Esophagus squamous epithelium (tissue), 5 donors: ENCODE measurements at places on chromosomes 11 and 22.

GRCh38 chr11:4882543-4882942 lies 843 bp downstream of the OR51T1 start:
- no peak for DNase-seq

DNA sequence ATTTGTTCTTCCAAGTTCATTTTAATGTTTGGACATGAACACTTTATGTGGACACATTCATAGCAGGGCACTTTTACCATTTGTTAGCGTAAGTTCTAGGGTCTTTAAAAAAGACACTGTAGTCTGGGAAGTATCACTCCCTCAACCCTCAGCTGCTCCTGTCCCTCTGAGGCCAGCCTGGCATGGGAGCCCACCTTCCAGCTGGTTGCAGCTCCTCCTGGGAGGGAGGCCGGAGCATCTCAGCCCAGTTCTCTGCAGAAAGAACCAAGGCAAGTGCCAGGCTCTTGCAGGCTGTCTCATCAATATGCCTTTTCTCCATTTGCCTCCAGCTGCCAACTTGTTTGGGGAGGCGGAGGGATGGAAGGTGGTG lies 150.6 kb downstream of the OPCML start:
- no peak for DNase-seq

DNA sequence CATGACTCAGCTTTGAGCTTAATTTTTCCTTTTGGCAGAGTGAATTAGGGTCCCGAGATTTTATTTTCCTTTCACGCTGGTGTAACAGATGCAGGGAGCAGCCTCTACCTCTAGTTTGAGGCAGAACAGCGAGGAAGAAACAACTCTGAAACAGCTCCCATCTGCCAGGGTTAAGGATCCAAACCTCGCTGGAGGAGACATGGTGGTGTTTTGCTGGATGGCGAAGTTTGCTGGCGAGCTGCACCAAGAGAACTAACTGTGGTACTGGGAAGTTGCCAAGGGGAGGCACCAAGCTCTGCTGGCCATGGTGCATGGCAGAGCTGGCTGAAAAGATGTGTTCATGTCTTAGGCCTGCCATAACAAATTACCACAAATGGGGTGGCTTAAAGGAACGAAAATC lies 7.6 kb upstream of the ALKBH3 start:
- no peak for DNase-seq

- DNase-seq: no peak
These were observed at the start of gene LDLRAD3 for GRCh38 chr11:35943713-35944502. Gene LDLRAD3, plus strand, starts transcription at chr11:35944062. Its CDS starts 37 bp downstream, at chr11:35944099.

GRCh38 chr11:128764424-128765095 lies 70.7 kb downstream of the FLI1 start:
- no peak for DNase-seq

DNA sequence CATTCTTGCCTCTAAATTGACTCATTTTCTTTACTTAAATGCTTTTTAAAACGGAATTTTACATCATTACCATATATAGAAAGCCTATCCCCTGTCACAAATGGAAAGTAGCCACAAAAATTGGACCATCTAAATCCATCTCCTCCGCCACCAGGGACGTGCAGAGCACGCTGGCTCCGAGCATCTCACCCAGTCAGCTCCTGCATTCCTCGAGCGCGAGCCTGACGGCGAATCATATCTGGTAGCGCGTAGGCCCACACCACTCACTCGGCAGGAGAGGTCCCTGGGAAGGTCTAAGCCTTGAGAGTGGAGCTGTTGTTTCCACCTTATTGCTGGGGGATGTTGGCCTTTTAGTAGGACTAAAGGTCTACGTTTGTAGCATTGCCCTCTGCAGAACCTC lies 152.4 kb downstream of the TRIM29 start:
- no peak for DNase-seq

- DNase-seq: no peak
These were observed 52.7 kb downstream of the IGF2 start for GRCh38 chr11:2086239-2087040.

- no peak for DNase-seq
These were observed 6.1 kb downstream of the IFITM10 start for GRCh38 chr11:1744137-1744886.

GRCh38 chr22:35590634-35591295 lies 26.4 kb downstream of the MB start:
- no peak for DNase-seq

- DNase-seq: no peak
These were observed 8.2 kb downstream of the AP1B1 start for GRCh38 chr22:29380032-29380781.

DNA sequence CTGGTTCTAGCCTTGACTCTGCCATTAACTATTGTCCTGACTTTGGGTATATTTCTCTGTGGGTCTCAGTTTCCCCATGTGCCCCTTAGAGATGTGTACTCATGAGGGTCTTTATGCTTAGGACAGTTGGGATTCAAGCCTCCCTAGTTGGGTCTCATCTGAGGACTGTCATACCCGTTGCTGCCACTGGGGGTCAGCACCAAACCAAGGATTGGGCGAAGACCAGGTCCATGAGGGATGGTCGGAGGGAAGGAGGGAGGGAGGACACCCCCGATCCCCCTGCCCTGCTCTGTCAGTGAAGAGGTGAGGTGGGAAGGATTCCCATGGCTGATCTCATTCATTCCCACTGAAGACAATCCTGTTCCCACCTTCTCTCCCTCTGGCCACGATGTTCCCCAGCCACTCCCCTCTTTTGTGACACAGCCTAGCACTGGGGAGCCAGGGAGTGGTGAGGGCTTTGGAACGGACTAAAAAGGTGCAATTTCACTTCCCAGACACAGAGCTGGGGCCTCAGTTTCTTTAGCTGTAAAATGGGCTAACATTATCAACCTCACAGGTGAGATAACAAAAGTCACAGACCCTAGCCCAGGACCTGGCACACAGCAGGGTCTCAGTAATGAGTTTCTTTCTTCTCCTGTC lies 12.4 kb upstream of the KLHL35 start:
- peak; percentile 11 for DNase-seq

DNA sequence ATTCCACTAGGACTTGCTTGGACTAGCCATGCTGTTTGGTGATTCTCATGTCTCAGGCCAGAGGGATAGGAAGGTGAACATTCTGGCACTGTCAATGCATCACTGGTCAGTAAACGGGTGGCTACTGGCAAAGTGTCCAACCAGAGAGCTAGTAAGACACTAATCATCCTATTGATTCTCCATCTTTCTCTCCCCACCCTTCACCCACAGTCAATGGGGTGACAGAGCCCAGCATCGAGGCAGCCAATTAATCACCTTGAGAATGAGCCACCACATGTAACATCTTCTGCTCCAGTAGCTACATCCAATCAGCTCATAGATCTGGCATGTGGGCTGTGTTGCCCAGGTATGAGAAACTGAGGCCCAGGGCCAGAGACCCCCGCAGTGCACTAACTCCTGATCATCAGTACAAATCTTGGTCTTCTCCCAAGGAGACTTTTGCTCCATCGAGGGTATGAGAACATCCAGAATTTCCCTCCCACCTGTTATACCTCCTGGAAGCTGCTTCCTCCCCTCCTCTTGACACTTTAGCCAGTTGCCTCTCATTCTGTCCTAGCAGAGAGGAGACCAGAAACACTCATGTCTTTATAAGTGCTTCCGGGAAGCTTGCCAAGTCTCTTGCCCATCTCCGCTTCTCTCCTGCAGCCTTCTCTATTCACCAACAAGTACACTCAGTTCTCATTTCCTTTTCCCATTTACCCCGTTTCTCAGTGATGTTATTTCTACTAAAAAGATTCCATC lies 17.0 kb downstream of the HTR3A start:
- no peak for DNase-seq

GRCh38 chr11:12113294-12113693 lies 2.9 kb downstream of the MICAL2 start:
- DNase-seq: no peak
